ENCODE measurements at places on chromosomes 13 and 19.

- DNase-seq, result no peak
These were observed 78.5 kb downstream of the STARD13 start for GRCh38 chr13:33206945-33207614.

GRCh38 chr19:29587059-29587458 lies 19.0 kb upstream of the POP4 start:
- DNase-seq, result no peak

- peak; percentile 69 for DNase-seq
These were observed 6.7 kb downstream of the DNM2 start for GRCh38 chr19:10724573-10725071.

DNA sequence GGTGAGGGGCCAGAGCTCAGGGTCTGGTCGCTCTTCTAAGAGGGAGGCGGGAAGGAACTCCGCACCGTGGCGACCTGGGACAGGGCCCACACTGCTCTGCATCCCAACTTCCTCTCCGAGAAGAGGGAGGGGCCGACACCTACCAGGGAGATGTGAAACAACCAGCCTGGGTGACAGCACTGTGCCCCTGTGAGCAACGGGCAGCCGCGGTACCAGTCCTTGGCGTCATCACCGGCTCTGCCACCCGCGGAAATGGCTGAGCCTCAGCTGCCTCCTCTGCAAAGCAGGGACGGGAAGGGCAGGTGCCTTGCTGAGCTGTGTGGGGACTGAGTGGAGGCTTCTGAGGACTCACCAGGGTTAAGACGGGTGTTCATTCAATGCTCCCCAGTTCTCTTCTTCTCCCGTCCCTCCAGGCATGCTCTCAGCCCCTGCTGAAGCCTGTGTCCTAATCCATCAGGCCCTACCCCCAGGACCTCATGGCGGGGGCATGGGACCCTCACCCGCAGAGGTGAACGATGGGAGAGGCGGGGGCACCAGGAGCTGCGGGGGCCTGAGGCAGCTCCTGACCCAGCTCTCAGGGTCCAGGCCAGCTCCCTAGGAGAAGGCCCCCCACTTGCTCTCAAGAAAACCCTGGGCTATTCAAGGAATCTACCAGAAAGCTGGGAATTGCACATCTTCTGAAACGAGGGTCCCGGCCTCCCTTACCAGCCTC lies 9.3 kb downstream of the ZNF787 start:
- no peak for DNase-seq

DNA sequence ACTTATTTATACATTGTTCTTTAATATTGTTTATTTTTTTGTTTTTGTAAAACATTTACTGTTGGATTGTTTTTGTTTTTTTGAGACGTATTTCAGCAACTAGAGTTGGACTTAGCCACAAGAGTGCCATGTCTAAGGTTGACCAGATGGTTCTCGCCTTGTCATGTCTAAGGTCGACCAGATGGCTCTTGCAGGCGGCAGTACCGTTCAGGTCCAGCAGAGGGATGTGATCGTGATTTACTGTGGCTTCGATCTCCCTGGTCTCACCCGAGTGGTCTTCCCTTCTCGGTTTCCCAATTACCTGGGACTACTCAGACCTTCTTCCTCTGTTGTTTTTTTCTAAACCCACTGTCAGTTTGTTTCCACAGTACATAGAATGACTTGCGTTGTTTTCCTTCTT lies 1438.6 kb downstream of the UQCRFS1 start:
- no peak for DNase-seq

DNA sequence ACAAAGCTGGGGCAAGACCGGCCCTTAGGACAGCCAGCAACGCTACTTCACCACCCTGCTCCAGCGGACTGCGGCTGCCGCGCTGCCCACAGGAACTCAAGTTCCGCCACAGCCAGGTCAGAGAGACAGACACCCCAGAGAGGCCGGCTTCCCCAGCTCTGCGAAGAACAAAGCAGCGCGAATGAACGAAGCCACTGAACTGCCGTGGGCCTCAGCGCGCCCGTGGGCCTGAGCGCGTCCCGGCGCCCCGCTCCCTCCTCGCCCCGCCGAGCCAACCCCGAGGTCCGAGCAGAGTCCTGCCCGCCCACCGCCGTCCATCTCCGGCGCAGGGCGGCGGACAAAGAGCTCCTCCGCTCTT lies 158.4 kb downstream of the RNF17 start:
- DNase-seq, result peak; percentile 49

DNA sequence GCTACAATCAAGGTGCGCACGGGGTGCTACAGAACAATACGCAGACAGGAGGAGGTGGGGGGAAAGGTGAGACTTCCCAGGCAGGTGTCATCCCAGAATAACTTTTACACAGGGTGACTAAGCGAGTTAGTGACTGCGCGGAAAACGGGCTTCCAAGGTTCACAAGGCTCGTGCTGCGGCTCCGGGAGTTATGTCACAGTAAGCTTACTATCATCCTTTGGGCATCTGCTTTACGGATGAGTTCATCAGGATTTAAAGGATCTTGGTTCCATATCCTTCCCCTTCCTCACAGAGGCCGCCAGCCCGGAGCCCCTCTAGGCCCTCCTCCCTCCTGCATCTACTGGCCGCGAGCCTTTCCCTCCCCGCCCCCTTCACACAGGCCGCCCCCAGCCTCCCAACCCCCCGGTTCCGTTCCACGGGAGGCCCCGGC lies 474 bp upstream of the IFT88 start:
- DNase-seq, result peak; percentile 82

GRCh38 chr19:7395360-7396066 lies 46.8 kb downstream of the ARHGEF18 start:
- DNase-seq, result peak; percentile 25

GRCh38 chr13:28494778-28495537 lies at the start of gene FLT1:
Gene FLT1, minus strand, starts transcription at chr13:28495128. Its CDS starts 285 bp downstream, at chr13:28494843.
- peak; percentile 83 for DNase-seq
